ENCODE measurements at places on chromosomes 1 and 21.

DNA sequence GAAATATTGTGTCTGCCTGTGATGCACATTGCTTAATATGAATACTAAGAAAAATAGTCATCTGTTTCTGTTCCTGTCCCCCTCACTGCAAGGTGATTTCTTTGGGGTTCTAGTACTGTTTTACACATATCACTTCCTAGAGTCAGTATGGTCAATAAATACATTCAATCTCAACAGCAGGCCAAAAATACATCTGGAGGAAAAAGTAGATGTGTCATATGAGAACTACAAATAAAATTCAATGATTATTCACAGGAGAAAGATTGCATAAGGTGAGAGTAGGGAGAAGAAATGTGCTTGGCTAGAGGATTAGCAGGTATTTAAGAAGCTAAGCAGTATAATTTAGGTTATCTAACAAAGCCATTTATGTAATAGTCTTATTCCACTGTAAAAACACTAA is 45.3 kb upstream of the SAMSN1 start:
- DNase-seq = no peak

DNA sequence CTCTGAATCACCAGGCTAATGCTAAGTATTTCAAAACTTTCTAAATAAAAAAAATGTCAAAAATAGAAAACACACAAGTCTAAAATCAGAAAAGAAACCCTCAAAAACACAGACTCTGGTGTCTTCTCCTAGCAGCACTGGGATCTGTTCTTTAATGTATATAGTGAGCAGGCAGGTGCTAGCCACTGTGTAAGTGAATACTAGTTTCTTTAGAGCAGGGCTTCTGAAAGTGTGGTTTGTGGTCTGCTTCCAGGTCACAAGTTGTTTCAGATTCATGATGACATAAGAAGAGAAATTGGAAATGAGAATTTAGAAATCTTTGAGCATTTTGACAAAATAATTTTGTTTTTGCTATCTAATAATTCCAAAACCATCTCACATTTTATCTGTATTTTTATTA is 763.1 kb downstream of the USP25 start:
- DNase-seq = no peak

DNA sequence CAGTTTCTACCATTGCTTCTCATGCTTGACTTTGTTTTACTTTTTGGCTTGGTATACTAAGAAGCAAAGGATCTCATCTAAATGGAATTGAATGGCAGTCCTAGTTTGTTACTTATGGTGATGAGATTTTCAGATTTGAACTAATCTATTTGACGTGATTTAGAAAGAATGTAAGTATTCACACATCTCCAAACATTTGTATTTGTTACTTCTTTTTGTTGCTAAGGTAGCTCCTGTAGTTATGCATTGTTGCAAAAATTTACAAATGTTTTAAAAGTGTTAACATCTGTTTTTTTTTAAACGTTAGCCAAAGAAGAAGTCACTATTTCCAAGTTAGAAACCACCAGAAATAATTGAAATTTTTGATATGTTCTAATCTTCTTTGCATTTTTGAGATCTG is 222.5 kb downstream of the RPS6KC1 start:
- no peak for DNase-seq

DNA sequence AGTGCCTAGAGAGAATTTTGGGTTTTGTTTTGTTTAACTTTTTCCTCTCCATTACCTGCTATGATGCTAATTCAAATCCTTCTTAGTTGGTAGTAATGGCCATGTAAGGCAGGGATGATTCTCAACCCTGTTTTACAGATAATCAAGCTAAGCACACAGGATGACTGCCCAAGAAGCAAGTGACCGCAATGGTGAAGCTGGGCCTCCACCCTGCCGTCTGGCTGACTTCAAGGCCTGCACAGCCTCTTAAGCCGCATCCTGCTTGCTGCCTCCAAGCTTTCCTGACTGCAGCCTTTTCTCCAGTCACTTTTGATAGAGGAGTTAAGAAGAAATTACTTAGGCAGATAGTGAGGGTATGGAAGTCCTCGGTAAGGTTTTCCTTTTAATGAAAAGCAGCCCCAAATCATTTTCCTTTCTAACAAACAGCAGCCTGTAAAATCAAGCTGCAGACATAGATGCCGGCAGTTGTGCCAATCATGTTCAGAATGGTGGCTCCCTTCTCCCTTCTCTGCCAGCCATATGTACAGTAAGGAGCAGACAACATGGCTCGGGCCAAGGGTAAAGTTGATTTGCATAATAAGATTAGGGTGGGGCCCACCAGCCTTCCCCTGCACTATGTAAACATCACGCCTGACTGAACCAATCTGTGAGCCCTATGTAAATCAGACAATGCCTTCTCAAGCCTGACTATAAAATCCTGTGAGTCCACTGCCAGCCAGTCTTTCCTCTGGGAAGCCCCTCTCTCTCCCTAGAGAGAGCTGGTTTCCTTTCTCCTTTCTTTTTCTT is 8.8 kb upstream of the CTBS start:
- DNase-seq = no peak

Measured in cerebellar nuclear complex (tissue), 1 donor.